ENCODE measurements at places on chromosomes 11 and 22.

DNA sequence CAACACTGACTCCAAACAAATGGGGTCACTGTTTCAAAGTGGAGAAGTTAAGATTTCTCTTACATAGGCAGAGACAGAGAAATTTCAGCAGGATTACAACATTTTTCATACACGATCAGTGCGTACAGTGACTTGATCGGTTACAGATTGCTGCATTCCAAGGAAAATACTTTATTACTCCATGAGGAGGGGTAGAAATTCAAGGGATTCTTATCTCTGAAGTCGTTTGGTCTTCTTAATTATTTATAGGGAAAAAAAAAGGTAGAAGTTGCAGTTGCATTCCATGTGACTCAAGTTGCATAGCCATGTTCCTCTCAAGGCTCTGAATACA lies 10.7 kb upstream of the SMIM38 start:
- DNase-seq, result no peak

- DNase-seq, result no peak
Observed at GRCh38 chr22:25383892-25384291, 164.5 kb downstream of the CRYBB2 start.

GRCh38 chr22:28051787-28052356 lies 132.8 kb upstream of the PITPNB start:
- DNase-seq, result peak; percentile 43

DNA sequence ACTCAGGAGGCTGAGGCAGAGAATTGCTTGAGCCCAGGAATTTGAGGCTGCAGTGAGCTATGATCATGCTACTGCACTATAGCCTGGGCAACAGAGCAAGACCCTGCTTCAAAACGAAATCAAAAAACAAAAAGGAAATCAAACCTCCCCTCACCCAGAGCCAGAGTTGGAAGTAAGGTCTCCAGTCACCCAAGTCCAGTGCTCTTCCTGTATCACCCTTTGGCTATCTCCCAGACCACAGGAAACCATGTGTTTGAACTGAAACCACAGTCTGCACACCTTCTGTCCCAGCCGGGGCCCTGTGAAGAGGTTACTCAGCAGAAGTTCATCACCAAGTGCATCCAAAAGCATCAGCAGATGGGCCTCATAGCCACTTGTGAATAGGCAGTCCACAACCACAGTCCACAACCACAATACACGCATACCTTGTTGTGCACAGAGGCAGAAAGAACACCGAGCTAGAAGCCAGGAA lies 4.6 kb downstream of the MYH9 start:
- DNase-seq, result no peak

- DNase-seq, result no peak
Observed at GRCh38 chr11:73229321-73229895, 11.3 kb downstream of the P2RY2 start.

DNA sequence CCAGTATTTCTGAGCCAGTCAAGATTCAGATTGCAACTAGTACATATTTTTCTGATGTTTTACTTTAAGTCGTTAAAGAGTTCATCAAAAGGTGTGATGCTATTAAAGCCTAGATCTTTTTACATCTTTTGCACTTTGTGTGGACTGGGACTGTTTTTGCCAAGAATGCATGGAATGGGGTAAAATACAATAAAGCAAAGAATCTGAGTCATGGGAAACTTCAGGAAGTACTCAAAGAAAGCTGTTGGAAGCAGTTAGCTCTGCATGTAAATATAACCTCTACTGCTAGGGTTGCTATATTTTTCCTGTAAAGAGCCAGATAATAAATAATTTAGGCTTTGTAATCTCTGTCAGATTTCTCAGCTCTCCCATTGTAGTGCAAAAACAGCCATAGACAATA lies 20.9 kb downstream of the ATXN10 start:
- no peak for DNase-seq

DNA sequence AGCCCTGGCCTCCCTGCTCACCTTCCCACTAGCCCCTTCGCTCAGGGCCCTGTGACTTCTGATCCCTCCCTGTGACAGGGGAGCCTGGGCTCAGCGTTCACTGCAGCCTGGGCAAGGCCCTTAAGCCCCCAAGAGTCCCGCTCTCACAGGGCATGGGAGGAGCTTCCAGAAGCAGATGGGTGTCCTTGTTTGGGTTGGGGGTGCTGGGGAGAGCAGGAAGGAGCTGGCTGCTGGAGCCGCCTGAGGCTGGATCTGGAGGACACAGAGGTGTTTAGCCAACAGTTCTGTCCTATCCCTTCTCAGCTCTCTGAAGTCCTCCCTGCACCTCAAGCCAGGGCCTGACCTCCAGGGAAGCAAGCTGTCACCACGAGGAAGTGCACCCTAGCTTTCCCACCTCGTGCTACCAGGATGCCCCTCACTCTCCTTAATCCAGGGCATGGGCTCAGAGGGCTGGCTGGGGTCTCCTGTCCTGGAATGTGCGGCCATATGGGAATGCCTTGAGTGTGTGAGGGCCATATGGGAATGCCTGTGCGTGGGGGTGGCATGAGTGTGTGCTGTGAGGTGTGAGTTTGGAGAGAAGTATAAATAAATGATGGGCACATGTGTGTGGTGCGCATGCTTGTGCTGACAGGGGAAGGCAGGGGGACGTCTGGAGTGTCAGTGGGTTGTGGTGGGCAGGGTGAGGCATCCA lies 25.0 kb upstream of the TUB start:
- DNase-seq, result no peak

DNA sequence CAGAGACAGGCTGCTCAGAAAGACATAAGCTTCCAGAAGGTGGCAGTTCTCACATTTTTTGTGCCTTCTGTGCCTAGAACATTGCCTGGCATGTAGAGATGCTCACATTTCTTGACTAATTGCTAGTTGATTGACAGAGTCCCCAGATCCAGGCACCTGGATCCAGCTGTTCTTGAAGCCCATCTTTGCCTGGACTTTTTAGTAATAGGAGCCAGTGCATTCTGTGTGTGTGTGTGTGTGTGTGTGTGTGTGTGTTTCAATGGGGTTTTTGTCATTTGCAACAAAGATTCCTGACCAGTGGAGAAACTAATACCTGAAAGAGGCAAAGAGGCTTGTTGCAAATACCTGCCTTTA lies 15.1 kb downstream of the MRGPRF start:
- no peak for DNase-seq

DNA sequence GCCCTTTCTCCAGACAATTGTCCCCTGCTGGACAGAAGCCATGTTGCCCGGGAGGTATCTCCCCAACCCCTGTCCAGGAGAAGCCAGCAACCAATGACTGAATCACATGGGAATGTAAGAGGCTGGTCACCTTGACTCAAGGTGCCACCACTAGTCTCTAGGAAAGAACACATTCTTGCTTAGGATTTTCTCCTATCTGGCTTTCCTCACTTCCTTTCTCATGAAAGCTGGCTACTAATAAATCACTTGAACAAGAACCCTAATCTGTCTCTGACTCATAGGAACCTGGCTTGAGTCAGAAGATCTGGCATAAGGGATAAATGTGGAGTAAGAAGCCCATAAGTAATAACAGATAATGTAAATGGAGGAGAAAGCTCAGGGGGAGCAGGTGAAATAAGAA lies 101.4 kb upstream of the C11orf87 start:
- DNase-seq, result no peak

- DNase-seq, result no peak
Observed at GRCh38 chr11:90532125-90532524, 309.3 kb upstream of the CHORDC1 start.

- DNase-seq, result no peak
Observed at GRCh38 chr11:66359662-66360087, 11.9 kb downstream of the SLC29A2 start.

DNA sequence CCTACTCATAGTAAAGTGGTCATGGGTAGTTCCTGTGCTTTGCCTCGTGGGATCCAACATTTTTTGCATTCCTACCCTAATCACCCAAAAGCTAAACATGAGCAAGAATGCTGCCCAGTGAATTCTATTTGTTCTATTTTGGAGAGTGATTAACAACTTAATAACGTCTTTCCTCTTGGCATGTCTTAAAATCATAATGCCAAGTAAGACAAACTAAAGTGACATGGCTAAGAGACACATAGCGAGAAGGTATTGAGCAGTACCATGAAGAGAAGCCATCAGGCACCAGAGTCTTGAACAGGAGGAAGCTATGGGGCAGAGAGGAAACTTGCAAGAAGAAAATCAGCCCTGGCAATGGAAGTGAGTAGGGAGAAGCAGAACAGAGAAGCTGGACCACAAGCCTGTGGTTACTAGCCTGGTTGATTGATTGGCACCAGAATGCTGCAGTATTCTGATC lies 32.0 kb downstream of the EXPH5 start:
- DNase-seq, result no peak

- DNase-seq, result peak; percentile 72
Observed at GRCh38 chr11:117806846-117807245, 9.8 kb upstream of the DSCAML1 start.

DNA sequence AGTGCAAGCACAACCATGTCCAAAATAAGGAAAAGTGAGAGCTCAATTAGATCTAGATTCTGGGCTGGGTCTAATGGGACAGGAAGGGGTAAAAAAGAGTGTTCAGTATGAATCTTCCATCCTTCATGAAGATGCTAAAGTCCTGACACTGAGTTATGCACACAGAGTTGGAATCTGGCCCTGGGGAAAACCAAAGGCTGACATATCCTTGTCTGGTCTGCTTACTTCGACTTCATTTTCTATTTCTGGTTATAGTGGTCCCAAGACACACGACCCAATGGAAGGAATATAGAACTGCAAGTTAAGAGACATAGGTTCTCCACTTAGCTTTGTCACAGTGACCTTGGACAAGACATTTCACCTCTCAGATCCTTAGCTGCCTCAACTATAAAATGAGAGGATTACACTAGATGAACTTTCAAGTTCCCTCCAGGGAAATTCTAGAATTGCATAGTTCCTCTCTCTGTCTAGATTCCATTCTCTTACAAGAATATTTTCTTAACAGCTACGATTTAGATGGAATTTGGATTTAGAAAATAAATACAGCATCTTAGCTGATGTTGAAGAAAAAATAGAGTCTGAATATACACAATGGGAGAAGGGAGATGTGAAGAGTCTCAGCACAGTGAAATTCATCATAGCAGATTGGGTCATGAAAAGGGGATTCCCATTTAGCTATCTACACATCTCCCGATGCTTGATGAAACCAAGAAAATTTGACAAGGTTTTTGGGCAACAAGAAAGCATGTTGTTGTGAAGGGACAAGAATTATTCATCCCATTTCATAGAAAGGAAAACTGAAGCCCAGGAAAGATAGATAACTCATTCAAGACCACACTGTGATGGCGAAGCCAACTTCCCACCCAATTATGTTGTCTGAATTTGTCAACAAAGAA lies 3.3 kb downstream of the BLID start:
- DNase-seq, result peak; percentile 56

DNA sequence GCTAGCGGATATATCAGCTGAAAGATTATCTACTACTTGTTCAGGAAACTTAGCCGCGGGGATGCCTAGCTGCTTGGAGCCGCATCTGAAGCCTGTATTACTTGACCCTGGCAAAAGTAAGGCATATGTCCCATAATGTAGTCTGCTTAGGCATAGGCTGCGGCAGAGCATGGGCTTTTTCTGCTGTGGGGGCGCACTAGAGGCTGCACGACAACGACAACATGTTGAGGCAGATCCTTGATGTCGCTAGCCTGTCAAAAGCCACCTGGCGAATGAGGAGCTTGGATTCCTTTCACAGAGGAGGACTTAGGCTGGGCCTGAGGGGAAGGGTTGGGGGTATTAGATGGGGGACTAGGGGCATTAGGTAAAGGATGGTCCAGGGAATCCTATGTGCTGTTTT lies 1.1 kb upstream of the OR52N2 start:
- no peak for DNase-seq

- no peak for DNase-seq
Observed at GRCh38 chr22:47032956-47033647, 270.7 kb downstream of the TBC1D22A start.

DNA sequence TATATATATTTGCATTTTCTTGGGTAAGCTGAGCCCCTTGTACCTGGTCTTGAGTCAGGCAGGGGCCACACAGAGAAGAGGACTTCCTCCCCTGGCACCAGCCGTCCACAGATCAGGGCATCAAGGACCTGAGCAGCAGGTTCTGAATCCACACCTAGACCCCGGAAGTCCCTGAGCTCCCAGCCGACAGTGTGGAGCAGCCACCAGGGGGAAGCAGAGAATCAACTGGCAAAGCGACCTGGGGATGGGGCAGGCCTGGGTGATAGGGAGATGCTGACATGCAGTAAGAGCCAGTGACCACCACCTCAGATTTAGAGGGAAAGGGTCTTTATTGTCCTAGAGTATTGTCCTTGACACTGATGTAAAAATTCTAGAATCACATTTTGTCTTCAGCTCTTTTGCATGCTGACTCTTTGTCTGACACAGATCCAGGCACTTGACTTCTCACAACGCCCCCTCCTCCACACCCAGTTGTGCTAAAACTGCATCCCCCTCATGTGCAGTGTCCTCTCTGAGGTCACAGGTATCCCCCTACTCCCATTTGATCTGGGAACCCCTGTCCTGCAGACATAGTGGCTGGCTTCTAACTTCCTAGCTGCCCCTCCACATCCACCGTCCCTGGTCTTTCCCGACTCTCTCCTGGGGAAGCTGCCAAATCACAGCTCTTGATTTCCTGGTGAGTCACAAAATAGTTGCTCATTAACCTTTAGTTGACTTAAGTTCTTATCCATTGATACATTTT lies 109.3 kb downstream of the GGTLC2 start:
- DNase-seq, result peak; percentile 60

GRCh38 chr11:121556937-121557336 lies 104.2 kb upstream of the SORL1-AS1 start:
- DNase-seq, result no peak

- no peak for DNase-seq
Observed at GRCh38 chr11:115060840-115061239, 382.5 kb downstream of the NXPE2 start.

Measured in inflammatory macrophage treated with lipopolysaccharide for 4 hours (primary cell).